ENCODE measurements at places on chromosomes 12 and 14.
A peak's percentile ranks its signal among the peaks of the same experiment; 100 is the strongest.

DNA sequence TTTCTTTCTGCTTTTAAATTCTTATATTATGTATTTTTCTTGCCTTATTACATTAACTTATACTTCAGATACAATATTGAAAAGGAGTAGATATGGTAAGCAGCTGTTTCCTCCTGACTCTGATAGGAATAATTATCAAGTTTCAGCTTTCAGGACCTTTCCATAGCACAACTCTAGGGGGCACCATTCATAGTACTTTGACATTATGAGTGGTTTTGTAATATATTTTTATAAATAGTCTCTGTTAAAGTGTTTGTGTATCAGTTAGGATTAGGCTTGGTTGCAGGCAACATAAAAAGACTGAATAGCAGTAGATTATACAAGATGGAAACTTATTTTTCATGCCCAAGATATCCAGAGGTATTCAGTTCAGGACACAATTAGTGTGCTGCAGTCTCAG, 27.9 kb upstream of the PARP11 start:
- no peak for DNase-seq

DNA sequence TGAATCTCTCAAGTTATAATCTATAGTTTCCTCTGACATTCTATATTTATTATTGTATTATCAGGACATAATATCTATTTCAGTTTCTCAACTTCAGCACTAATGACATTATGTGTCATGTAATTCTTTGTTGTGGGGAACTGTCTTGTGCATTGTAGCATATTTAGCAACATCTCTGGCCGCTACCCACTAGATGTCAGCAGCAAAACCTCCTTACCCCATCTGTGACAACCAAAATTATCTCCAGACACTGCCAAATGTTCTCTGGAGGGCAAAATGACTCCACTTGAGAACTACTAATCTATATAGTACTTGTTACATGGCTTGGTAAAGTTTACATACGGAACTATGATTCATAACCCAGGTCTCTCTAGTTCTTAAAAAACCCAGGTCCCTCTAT, 110.2 kb downstream of the RASSF9 start:
- DNase-seq, result peak; percentile 68

DNA sequence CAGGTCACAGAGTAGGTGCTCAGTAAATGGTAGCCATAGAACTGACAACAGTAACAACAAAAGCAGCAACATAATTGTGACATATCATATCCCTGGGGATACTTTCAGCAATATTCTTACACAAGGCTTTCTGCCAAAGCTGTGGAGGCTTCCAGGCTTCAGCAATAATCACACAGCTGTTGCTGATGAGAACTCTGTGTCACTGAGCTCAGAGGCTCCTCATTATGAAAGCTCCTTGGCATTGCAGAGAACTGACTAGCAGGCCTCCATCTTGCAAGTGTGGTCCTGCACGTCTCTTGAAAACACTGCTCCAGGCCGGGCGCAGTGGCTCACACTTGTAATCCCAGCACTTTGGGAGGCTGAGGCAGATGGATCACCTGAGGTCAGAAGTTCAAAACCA, 97.3 kb upstream of the BTG1 start:
- DNase-seq, result peak; percentile 97

GRCh38 chr12:104793285-104793684, 164.8 kb downstream of the SLC41A2 start:
- DNase-seq, result peak; percentile 89

GRCh38 chr14:69932391-69932790, 53.2 kb downstream of the SMOC1 start:
- no peak for DNase-seq

- DNase-seq, result no peak
Measured at GRCh38 chr12:32560520-32560919, 118.6 kb upstream of the DNM1L start.

GRCh38 chr14:74947353-74948227, 7.8 kb downstream of the PGF start:
- no peak for DNase-seq

- no peak for DNase-seq
Measured at GRCh38 chr14:105880616-105881015, 354.2 kb downstream of the TMEM121 start.

DNA sequence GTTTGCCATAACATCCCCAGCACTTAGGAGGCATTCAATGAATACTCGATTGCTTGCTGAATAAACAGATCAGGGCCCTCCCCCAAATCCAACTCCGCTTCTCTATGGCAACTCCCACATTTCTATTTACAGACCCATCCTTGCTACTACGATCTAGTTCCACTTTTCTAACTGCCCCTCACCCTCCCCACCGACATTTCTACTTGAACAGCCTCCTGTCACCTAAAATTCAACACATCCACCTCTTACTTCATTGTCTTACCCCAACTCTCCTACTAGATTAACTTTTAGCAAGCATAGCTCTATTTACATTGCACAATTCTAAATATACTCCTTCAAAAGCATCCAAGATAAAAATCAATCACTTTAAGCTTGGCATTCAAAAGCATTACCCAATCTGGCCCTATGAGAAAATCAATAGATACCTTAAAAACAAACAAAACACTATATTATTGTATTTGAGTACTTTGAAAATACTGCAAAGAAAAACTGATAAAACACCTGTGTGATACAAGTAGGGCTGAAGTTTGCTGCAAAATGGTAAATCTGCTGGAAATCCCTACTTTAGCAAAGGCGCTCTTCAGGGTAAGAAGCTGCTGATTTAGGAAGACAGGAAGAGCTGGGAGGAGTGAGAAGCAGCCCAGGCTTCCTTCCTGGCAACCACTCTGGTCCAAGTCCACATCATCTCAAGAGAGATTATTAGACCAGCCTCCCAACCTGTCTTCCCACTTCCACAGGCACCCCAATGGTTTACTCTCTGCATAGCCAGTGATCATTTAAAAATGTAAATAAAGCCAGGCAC, 96.4 kb downstream of the HECTD4 start:
- no peak for DNase-seq

DNA sequence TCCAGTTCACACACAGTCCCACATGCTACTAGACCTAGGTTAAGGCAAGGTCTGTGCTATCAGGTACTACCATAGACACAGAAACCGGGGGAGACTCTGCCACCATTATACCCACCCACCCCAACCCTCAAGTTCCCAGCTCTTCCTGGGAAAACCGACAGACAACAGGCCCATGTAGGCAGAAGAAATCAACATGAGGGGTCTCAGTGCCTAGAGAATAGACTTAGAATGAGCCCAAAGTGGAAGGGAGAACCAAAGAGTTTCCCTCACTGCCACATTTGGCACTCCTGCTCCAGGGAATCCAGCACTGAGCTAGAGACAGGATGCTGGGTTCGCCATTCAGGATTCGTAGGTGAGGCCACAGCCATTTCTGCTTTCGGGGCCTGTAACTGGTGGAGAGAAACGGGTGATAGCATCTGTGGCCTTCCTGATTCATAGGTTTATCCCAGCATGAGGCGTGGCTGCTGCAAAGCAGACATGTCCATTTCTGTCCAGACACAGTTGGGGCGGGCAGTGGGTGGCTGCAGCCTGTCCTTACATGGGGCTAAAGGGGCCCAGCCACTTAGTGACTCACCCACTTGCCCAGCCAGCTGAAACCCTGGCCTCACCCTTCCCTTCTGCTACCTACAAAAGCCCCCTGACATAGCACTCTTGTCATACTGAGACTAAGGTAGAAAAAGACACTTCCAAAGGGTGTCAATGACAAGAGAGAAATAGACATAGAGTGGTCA, 69.4 kb downstream of the IRF2BPL start:
- no peak for DNase-seq

DNA sequence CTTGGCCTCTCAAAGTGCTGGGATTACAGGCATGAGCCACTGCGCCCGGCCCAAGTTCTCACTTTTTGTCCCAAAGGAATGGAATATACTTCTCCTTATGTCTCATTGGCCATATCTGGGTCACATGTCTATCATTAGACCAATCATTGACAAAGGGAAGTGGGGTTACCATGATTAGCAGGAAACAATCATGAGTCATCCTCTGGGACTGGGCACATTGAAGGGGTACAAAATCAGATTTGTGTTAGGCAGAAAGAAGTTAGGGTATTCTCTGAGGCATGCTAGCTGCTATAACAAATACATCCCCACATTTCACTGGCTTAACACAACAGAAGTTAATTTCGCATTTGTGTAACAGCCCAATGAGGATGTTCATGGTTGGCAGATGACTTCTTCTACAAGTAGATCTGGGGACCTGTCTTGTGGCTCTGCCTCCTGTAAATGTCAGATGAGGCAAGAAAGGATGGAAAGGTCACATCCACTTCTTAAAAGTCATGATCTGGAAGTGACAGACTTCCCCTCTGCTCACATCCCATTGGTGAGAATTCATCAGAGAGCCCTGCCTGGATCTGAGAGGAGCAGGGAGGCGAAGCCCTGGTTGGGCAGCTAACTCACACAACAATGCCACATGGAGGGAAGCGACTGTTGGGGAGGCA, 3.1 kb downstream of the CCDC63 start:
- DNase-seq, result no peak

DNA sequence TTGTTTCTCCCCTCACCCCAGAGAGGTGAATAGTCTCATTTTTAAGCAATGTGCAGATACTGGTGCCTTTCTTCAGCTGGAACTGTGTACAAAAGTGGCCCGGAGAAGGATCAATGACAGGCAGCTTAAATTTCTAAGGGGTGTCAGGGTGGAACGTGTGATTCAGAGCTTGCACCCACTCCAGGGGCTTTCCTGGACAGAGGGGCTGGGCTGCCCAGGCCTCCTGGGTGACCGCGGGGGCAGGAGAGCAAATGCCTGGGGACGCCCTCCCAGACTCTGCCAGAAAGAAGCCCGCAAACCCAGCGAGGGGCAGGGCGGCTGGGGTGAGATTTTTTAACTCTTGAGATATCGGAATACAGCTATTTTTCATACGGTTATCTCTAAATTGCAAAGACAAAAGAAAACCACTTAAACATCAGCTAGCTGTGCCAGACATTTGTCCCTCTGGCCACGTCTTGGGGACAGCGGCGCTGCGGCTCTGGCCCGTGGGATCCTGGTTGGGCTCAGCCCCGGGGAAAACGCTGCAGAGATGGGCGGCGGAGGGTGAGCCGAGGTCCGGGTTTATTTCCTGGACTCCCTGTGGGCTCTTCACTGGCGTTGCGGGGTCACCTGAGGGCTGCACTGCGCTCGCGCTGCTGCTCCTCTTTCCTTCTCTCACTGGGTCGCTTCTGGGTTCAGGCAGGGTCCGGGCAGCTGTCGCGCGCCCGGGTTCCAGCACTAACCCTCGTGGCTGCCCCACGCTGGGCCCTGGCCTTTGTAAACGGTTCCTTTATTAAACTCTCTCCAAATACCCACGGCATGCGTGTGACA, 35.8 kb downstream of the NFKBIA start:
- no peak for DNase-seq

DNA sequence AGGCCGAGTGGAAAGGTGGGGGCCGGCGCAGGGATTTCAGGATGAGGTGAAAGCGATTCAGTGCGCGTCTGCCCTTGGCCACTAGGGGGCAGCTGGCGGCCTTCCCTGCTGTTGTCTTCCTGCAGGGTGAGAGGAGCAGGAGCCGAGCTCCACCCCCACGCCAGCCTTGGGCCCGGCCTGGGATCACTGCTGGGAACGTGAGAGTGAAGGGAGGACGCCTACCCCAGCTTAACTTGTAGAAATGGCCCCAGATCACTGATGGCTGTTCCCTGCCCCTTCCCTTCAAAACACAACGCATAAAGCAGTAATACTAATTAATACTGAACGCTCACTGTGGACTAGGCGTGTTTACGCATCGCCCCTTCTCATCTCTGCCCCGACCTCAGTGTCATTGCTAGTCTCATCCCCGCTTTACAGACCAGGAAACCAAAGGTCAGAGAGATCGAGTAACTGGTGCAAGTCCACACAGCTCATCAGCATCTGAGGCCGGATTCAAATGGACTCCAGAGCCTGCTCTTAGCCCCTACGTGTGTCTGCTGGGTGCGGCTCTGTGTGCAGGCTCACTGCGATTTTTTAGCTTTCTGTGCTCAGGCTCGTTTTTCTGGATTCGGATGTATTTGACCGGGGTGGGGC, 24.3 kb downstream of the MVK start:
- peak; percentile 75 for DNase-seq

GRCh38 chr12:124605150-124605882, 37.9 kb upstream of the NCOR2 start:
- DNase-seq, result no peak

DNA sequence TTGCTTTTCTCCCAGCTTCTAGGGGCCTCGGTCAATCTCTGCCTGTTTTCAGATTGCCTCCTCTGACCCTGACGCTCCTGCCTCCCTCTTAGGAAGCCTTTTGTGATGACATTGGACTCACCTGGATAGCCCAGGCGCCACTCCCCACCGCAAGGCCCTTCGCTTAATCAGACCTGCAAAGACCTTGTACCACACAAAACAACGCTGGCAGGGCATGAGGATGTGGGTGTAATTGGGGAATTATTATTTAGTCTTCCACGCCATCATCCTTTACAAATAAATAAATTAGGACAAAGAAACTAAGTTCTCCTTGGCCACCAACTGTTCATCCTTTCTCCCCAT, 7.7 kb upstream of the VPS37B start:
- DNase-seq, result no peak

DNA sequence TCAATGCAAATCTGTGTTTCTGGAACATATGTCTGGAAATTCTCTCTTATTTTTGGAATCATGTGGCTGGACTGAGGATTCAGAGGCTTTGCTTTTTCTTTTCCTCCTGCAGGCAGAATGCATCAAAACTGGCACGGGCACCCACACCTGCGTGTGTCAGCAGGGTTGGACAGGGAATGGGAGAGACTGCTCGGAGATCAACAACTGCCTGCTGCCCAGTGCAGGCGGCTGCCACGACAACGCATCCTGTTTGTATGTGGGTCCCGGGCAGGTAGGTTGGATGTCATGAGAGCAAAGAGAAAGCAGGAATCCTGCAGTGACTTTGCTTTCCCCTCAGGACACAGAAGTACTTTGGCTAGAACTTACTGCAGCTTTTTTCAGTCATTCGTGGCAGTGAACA, 90.3 kb downstream of the STAB2 start:
- no peak for DNase-seq

- DNase-seq, result no peak
Measured at GRCh38 chr14:62409169-62409568, 636.1 kb downstream of the KCNH5 start.

- DNase-seq, result no peak
Measured at GRCh38 chr14:54116972-54117371, 160.3 kb upstream of the BMP4 start.

DNA sequence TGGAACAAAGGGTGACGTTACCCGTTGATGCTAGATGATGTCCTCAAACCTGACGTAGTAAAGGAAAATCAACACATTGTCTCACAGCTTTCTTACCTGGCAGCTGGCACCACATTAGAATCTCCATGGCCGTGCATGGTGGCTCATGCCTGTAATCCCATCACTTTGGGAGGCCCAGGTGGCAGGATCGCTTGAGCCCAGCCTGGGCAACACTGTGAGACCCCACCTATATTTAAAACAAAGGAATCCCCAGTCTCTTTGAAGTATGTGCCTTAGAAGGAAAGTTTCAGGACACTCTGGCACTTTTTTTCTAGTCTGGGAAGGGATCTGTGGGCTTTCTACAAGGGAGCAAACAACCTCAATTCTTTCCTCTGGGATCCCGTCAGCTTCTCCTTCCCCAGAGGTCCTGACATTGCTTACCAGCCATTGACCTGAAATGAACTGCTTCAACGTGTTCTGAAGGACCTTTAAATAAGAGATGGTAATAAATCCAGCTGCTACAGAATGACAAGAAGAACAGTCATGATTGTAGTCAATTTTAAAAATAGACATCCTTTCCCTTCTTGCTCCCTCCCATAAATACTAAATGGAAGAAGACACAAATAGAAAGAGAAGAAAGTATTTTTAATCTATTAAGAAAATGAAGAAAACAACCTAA, 33.7 kb upstream of the TTC7B start:
- no peak for DNase-seq

All from fibroblast of gingiva (primary cell).